ENCODE measurements at places on chromosomes 12 and 14.

DNA sequence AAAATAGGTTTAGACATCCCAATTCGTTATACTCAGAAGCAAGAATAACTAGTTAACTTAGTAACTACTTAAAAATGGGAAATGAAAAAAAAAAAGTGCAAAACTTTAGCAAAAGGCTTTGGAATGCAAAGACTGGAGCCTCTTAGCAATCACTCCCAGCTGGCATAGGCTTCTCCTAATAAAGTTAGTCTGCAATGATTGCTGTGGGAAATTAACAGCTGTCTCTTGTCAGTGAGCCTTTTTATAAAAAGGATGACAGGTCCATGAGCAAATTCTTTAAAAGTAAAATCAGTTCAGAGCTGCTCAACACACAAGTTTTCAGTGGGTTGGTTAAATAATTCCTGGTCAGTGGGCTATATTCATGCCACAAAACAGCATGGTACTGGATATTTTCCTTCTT, 7.4 kb upstream of the SYCP3 start:
- no peak for DNase-seq

DNA sequence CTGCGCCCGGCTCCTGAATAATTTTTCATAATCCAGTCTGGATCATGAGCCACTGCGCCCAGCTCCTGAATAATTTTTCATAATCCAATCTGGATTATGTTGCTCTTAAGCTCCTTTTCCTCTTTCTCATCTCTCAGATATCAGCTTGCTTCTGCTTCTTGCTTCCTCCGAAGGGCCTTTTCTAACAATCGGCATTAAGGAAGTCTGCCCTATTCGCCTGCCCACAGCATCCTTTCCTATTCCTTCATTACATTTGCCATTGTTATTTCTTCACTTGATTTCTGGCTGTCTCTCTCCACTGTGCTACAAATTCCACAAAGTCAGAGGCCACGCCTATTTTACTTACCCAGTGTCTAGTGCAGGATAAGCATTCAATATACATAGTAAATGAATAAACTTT, 83.5 kb downstream of the TTC7B start:
- no peak for DNase-seq

- no peak for DNase-seq
Observed at GRCh38 chr14:46378248-46378647, 273.3 kb downstream of the RPL10L start.

DNA sequence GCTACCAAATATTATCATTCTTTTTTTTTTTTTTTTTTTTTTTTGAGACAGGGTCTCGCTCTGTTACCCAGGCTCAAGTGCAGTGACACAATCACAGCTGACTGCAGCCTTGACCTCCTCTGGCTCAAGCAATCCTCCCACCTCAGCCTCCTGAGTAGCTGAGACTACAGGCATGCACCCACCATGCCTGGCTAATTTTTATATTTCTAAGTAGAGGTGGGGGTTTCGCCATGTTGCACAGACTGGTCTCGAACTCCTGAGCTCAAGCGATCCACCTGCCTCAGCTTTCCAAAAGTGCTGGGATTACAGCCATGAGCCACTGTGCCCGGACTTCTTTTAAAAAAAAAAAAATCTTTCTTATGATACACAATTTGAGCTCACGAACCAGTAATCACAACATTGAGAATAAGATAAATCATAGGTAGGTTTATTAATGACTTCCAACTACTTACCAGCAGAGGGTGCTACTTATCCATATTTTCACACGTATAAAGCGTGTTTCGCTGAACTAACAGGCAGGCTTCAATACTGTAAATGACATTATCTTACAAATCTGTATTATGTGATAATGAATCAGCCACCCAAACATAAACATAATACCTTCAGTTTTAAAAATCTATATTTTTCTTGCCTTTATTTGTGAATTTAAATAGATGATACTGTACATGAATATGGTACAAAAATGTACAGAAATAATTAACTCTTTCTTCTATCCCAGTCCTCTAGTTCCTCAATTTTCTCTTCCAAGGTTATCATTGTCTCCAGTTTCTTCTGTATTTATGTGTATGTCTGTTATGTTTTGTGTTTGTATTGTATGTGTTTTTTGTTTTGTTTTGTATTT, 42.5 kb upstream of the BCAT1 start:
- DNase-seq = no peak

- DNase-seq = no peak
Observed at GRCh38 chr12:21248679-21249078, 86.0 kb downstream of the SLCO1A2 start.

- no peak for DNase-seq
Observed at GRCh38 chr14:59997449-59997848, 77.5 kb downstream of the LRRC9 start.

DNA sequence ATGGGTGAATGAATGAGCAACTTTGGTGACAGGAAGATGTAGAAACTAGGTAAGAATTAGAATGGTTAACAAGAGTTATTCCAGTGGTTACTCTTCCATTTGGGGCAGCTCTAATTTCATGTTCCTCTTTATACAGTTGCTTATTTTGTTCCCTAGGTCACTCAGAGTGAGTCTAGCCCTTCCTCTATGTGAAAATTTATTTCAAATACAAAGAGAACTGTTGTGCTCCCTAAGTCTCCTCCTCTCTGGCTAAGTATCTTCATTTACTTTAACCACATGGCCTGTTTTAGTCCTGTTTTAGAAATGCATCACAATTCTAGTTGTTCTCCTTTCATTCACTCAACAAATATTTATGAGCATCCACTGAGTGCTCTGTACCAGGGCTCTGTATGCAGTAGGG, 51.1 kb upstream of the HIF1A start:
- DNase-seq = no peak

- no peak for DNase-seq
Observed at GRCh38 chr12:23611320-23611719, 338.1 kb downstream of the SOX5 start.

DNA sequence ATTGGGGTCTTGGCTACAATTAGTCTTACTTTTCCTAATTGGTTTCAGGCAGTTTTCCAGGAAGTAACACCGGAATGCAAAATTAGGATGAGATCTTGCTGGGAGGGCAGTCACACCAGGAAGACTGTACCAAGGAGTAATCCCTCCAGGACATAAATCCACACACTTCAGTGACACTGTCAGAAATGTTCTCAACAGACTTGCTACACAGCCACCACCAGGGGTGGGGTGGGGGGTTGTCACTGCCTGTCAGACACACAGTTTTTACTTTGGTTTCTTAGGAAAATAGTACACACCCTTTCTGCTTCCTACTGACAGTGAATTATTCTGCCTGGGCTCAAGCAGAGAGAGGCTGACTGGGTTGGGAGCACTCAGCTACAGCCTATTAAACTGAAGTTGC, 102.9 kb upstream of the CCDC196 start:
- no peak for DNase-seq

DNA sequence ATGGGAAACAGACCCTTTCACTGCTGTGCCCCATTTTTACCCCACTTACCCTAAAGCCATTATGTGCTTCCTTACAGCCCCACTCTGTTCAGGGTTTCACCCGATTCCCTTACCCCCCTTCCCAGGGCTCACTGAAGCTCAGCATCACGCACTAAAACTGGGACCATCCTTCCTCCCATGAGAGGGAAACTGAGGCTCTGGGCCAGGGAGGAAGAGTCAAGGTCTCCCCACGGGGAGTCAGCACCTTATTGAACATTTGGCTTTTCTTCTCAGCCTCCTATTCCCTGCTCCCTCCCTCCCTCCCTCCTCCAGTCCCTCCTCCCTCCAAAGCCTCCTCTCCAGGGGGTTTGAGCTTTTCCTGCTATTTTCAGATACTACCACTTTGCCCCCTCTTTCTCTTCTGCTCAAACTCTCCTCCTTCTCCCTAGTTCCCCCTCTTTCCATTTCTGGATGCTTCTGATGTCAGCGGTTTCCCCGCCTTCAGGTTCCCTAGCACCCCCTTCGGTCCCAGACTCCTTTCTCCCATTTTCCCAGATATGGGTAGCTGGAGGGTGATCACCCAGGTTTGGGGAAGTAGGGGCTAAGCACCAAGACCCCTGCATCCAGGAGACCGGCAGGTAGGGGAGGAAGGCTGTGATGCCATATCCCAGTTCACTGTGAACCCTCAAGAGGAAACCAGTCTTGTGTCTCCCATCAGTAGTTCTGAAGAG, 960 bp downstream of the GPR162 start:
- no peak for DNase-seq

DNA sequence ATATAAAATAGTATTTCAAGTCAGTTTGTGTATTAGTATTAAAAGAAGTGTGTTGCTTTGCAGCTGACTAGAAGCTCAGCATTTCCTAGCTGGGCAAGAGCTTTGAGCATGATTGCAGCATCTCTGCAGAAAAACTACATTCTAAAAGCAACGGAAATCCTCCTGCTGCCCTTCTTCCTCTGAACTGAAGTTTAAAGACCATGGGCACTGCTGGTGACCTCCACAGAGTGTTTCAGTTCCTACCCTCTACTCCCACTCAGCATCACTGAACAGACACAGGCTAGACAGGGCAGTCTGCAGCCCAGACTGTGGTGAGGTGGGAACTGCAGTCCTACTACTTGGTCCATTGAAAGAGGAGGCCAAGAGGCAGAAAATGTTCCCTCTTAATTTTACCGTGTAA, 59.0 kb downstream of the FAR2 start:
- DNase-seq = no peak

DNA sequence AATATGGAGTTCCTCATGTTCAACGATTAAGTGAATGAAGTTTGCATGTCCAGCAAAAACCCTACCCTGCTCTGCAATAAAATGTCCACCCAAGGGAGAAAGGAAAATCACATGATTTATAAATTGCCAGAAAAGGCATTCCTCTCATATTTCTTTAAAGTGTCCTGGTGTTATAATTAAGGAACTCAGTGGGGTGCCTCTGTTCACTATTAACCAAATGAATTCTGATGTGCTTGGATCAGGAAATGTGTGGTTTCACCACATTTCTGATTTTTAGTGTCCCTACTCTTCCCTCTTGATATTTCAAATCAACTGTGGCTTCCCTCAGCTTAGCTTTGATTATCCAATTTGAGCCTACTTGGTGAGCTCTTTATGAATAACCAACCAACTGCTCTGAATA, 208.1 kb downstream of the PHLDA1 start:
- no peak for DNase-seq
